ENCODE measurements at places on chromosomes 13 and 19.

- DNase-seq: no peak
Measured at GRCh38 chr19:38569368-38569983, 48.3 kb downstream of the MAP4K1 start.

DNA sequence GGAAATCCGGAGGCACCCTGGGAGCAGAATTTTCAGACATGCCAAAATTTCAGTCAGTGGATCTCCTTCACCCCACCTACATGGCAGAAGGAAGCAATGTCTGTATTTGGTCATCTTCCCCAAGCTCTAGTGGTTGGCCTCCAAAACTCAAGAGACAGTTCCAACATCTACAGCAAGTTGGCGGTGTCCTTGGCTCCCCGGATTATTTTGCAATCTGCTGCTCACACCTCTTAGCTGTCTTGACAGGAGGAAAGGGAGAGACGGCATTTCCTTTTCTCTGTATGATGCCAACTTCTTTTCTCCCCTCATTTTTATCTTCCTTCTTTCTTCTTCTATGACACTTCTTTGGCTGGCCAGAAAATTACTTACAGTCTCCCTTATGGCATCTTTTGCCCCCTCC, 159.9 kb downstream of the SUCLA2 start:
- no peak for DNase-seq

- DNase-seq: no peak
Measured at GRCh38 chr13:37652596-37652995, 54.0 kb upstream of the POSTN start.

DNA sequence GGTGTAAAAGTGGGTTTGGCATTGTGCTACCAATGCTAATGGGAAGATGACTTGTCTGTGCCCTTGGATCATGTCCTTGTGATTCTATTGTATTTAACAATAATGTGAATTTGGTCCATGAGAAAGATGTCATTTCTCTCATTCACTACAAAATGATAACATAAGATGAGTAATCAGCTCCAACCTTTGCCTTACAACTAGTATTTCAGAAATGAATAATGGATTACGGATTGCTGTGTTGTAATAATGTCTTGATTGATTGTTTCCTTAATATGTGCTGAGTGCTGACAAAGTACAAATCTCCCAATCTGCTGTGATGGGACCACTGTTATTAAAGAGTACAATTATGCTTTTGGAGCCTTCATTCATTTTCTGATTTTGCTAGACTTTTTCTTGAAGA, 375.0 kb downstream of the PCDH9 start:
- DNase-seq: no peak

- no peak for DNase-seq
Measured at GRCh38 chr13:26787961-26788360, 27.4 kb upstream of the GPR12 start.

DNA sequence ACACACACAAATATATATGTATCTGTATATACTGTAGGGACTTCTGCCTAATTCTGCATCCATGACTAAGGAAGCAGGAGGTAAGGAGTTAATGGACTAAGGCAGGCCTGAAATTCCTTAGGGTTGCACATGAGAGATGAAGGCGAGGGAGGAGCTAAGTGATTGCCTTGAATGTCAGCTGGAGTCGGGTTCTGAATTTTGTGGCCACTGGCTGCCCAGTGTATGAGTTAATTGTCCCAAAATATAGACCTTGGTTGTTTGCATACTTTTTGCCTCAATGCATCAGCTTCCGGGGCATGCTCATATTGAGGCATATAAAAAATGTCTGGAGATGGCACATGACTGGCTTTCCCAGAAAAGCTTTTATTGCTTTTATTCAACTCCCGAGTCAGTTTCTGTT, 245.5 kb downstream of the TDRD3 start:
- no peak for DNase-seq

DNA sequence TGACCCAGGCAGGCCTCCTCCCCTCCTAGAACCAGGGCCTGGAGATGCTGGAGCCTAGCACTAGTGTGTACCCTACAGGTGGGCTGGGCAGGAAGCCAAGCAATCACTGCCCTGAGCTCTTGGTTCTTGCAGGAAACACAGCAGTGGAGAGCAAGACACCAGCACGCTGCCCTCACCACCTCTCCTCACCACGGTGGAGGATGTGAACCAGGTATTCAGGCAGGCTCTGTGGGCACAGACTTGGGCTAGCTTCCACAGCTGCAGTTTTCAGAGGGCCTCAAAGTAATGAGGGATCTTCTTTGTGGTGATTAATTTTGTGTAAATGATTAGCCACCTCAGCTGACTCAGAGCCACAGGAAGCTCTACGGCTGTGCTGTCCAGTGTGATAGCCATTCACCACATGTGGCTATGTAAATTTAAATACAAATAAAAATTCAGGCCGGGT, 13.6 kb upstream of the GPI start:
- no peak for DNase-seq

- no peak for DNase-seq
Measured at GRCh38 chr13:51311957-51312520, 27.5 kb upstream of the SERPINE3 start.

GRCh38 chr19:54183431-54183830, 5.9 kb downstream of the MBOAT7 start:
- DNase-seq: no peak
